ENCODE measurements at places on chromosomes 7 and 10.

DNA sequence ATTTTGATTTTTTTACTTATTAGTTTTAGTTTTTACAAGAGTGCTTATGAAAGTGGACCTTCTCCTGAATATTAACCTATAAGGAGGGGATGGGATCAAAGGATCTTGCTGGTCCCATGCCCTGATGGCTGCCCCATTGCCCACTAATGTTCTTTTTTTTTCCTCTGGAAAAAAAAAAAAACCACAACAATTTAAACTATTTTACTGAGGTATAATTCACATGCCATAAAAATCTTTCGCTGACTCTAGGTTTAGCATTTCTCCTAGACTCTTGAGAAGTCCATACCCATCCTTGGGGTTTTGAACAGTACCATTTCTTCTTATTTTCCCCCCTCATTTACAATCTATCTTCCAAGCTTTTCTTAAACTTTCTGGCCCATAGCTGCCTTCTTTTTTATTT, 481.8 kb downstream of the TFEC start:
- no peak for DNase-seq

GRCh38 chr10:6382081-6382480, 179.3 kb downstream of the PFKFB3 start:
- DNase-seq = no peak

DNA sequence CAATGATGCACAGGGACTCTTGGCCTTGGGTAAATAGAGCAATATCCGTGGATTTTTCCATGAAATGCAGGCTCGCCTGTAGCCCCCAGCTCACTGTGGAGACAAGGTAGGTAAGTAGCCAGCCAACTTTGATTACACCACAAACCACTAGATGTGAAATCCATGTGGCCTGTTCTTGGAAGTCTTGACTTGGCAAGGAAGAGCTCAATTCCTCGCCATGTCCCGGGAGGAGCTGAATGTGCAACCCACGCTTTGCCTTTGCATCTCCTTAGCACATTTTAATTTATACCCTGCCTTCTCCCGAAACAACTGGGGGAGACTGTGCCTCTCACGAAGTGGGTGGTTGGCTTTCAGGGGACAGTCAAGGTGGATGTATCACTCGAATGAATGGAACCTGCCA, 347.7 kb upstream of the MKI67 start:
- DNase-seq = no peak

- DNase-seq = no peak
These were observed 59.0 kb downstream of the PRR15 start for GRCh38 chr7:29622335-29623265.

GRCh38 chr7:101506531-101506930, 122.6 kb downstream of the MYL10 start:
- no peak for DNase-seq

DNA sequence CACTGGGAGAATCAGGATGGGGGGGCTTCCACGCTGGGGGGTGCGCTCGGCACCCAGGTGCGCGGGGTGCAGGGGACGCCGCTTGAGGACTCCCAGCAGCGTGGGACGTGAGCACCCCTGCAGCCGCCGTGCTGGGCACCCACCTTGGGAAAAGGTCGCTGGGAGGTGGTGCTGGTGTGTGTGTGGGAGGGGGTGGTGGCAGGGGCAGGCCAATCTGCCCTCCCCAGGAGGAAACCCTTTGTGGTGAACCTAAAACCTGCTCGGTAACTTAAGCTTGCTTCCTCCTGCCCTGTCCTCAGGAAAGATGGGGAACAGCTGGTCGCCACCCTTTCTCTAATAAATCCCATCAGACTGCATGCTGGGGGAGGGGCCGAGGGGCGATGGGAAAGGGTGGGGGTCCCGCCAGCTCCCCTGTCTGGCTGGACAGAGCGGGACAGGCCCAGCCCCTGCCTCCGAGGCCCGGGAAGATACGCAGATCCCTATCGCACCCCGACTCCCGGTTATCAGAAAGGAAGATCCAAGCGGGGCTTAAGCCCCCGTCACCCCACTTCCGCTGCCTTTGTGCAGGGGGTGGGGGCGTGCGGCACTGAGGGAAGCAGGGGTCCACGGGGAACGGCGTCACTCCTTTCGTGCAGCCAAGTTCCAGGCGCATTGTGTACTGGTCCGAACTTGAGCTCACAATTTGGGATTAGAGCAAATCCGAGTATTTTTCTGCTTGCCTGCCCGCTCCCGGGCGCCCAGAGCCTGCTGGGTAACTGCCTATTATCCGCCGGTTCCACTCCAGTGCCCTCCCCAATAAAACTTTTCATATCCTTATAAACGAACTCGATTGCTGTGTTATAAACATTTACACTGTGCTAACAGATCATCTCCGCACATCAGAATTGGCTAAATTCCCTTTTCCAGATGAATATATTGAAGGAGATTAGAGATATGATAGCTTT, 64.6 kb downstream of the UNCX start:
- no peak for DNase-seq

- DNase-seq = no peak
These were observed 271.4 kb upstream of the GRM3 start for GRCh38 chr7:86372262-86372661.

DNA sequence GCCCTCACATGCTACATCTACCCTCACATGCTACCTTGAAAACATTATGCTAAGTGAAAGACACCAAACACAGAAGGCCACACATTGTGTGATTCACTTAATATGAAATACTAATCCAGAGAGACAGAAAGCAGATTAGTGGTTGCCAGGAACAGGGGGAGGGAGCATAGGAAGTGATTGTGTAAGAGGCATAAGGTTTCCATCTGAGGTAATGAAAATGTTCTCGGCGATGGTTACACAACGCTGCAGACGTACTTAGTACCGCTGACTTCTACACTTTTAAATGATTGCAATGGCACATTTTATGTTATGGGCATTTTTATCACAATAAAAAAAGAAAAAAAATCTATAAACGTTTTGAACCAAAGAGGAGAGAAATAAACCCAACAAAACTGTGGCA, 742.3 kb downstream of the TYW1 start:
- no peak for DNase-seq

DNA sequence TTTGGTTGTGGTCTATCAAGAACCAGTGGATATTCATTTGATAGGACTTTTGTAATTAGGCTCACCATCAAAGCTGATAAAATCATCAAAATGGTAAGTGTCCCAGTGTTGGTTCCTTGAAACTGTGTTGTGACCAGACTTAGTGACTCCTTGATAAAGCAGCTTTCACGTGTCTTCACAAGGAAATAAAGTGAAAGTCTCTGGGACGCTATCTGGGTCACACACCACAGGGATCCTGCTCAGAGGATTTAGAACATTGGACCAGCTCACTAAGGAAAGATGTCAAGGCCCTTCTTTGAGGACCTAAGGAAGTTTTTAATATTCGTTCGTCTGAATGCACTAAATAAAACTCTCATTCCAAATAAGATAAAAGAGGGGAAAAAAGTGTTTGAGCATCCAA, 193.1 kb downstream of the RNLS start:
- DNase-seq = no peak

DNA sequence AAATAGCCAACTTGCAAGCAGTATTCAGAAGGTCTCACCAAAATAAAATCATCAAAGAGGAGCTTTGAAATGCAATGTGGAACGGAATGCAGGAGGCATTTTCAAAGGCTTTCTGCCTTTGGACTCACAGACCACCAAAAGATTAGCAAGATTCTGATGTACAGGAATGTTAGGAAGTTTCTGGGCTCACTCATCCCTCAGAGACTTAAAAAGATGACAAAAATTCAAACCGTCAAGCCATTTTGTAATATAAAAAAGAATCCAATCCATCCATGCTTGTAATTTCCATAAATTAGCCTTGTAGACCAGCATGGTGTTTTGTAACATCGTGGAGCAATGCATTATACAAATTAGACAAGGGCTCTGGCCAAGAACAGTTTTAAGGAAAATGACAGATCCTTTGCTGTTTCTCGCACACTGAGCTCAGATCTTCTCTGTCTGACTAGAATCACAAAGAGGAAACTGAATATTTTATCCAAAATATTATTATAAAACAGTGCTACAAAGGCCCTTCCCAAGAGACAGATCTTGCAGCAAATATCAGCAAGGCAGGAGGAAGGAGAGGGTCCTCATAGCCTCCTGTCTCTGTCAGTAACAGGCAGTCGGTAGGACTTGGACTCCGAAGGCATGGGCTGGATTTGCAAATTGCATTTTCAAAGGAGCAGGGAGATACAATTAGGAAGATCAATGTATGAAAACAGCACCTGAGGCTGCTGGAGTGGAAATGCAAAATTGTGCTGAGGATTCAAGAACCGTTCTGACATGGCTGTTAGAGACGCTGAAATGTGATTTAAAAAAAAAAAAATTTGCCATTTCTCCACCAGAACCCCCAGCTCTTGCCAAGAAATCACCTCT, 57.4 kb upstream of the NRP1 start:
- no peak for DNase-seq

DNA sequence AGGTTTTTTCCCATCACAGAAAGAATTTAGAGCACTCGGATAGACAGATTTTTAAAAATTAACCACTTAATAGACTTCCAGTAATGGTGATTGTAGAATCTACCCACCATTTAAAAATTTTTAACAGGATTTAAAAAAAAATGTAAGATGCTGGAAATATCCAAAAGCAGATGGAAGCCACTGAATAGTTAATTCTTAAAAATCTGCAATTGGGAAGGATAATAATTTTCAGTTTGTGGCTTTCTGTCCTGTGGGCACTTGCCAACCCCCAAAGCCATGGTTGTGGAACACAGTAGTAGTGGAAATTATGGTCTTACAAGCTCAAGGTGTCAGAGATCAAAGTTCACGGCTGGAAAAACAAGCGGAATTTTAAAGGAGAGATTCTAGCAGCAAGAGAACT, 101.0 kb upstream of the SP4 start:
- no peak for DNase-seq

DNA sequence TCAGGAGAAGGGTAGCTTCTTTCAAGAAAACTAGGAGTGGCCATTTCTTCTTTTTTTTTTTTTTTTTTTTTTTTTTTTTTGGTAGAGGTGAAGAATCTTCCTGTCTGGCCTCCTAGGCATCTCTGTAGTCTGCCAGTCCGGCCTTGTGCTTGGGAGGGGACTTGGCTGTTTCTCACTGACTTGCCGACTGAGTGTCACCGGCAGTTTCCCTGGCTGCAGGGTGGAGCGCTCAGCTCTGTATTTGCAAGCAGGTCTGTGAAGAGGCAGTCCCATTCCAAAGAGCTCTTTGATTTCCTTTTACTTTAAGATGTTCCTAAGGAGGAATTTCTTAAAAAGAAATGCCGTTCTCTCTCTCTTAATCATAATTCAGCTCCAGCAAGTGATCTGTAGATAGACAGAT, 212.6 kb downstream of the ADRA2A start:
- DNase-seq = no peak

DNA sequence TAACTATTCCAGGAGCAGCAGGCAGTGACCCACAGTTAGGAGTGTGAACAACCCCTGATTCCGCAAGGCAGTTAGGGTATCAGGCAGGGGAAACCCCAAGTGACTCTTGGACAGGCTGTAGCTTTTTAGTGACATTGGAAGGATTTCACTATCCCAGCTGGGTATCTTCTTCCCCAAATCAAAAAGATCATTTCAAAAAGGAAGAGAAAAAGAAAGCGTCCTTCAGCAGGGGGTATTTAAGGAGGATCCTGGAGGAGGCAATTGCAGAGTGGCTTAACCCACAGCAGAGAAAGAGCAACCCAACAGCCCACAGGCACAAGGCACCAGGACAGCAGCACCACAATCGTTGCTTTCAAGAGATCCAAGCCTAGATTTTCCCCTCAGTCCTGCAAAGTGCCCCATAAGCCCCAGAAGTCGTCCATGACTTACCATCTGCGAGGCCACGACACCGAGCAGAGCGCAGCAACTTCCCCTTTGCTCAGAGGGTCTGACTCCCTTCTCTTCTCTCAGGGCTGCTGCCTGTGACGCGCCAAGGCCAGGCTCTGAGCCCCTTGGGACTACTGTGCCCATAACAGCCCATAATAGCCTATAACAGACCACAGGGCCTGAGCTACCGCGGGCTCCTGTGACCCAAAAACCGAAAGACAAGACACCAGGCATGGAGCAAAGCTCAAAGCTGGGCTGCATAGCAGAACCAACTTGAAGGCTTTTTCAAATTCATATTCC, 19.8 kb downstream of the PIK3AP1 start:
- DNase-seq = no peak

- DNase-seq = no peak
These were observed 168.5 kb upstream of the MEOX2 start for GRCh38 chr7:15854841-15855524.

DNA sequence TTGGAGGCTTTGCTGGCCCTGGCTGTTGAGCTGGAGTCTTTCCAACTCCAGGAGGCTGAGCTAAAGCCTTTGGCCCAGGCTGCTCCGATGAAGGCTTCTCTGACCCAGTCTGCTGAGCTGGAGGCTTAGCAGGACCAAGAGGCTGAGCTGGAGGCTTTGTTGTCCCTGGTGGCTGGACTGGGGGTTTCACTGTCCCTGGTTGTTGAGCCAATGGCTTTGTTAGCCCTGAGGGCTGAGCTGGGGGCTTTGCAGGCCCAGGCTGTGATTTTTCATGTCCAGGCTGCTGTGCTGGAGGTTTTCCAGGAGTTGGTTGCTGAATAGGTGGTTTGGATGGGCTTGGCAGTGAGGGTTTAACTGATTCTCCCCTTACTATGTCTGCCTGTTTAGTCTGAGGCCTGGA, 7.3 kb downstream of the PCLO start:
- DNase-seq = no peak

- no peak for DNase-seq
These were observed 19.9 kb upstream of the IFIT1B start for GRCh38 chr10:89357975-89358374.

DNA sequence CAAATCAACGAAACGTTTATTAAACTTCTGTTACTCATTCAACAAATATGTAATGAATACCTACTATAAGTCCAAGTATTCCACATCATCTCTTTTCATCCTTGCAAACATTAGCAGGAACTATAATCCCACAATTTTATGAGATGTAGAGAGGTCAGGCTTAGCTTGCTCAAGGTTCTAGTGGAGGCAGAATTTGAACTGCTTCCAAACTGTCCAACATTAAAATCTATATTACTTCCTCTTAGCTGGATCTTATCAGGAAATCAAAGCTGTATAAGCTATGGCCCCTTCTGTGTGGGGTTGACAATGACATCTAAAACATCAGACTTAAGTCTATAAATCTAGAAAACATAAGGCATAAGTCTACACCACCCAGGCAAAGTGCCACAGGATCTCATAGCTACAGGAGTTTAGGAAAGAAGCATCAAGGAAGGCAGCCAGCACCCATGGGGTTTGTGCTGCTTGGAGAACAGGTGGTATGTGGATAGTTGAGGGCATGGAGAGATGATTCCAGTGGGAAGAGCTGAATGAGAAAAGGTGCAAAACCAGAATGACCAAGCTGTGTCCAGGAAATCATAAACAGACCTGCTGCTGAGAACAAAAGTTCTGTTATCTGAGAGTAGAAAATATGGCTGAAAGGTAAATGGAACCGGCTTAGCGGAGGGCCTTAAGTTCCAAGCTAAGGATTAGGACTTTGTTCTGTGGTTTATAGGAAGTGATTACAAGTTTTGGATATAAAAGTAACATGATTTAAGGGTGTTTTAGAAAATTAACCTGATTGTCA, 34.5 kb downstream of the PAPSS2 start:
- DNase-seq = no peak

DNA sequence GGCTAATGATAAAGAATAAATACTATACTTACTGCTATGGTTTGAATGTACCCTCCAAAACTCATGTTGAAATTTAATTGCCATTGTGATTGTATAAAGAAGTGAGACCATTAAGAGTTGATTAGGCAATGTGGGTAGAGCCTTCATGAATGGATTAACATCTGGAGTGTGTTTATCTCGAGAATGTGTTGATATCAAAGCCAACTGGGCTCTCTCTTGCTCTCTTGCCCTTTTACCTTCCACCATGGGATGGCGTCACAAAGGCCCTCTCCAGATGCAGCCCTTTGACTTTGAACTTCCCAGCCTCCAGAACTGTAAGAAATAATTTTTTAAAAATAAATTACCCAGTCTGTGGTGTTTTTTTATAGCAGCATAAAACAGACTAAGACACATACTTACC, 50.1 kb upstream of the GHITM start:
- DNase-seq = no peak

Measured in cerebellar nuclear complex (tissue), 1 donor.